ENCODE measurements at places on chromosomes 11 and 22.
A peak's percentile ranks its signal among the peaks of the same experiment; 100 is the strongest.

- DNase-seq: no peak
These were observed 299.3 kb downstream of the NXPE2 start for GRCh38 chr11:114977651-114978050.

GRCh38 chr11:44592125-44592940 lies 26.9 kb downstream of the CD82 start:
- peak; percentile 54 for DNase-seq

DNA sequence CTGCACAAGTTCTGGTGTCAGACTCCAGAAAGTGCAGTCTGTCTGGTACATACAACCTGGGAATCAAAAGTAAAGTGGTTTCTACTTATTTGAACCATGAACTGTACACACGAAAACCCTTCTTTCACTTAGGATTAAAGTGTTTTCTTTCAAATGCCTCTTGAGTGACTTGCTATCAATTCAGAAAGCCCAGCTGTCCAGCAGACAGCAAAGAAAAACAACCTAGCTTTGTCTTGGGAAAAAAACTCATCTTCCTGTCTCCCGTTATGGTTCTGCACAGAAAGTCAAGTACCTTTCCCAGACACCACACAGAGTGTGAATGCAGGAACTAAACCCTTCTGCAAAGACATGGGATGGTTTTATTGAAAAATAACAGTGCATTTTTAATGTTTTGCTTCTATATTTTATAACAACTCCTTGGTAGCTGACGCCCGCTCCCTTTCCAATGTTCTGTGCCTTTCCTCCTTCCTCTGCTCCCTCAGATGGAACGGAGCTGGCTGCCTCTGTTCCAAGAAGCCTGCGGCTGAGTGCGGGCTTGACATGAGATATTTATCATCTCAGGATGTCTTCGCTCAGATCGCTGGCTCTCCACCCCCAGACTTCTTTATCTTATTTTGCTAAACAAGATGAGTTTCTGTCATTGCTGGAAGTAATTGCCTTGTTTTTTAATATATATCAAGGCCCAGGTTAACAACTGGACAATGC lies 322.3 kb upstream of the B3GAT1 start:
- DNase-seq: no peak

DNA sequence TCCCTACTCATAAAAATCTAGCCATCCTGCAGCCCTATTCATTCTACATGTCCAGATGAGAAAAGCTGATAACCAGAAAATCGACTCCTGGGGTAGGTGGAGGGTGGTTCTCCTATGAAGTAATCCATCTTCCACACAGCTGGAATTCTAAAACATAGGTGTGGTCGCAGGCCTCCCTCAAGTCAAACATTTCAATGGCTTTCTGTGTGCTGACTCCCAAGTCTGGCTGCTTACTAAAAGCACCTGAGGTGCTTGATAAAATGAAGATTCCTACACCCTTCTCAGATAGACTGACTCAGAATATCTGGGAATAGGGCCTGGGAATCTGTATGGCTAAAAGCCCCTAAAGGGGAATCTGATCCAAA lies 26.1 kb downstream of the IRAG1 start:
- DNase-seq: peak; percentile 58

GRCh38 chr11:130814440-130815096 lies 101.7 kb downstream of the SNX19 start:
- DNase-seq: no peak

GRCh38 chr11:131658952-131659351 lies 288.5 kb downstream of the NTM start:
- no peak for DNase-seq

- no peak for DNase-seq
These were observed 90.5 kb downstream of the GALNT18 start for GRCh38 chr11:11531131-11531908.

DNA sequence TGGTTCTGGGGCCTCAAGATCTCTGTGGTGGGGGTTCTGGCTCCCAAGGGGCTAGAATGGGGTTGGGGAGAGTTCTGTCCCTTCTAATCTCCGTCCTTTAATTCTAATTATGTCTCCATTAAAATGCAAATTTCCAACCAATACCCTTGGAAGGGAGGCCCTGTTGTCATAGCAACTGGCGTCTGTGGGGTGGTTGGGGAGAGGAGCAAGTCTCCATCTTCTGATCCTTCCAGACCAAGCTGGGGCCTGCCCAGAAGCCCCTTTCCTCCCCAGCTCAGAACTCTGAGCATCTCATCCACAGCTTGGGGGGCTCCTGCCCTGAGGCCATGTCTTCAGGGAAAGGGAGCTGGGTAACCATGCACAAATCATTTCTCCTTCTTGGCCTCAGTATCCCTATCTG lies 5.4 kb upstream of the RPS19BP1 start:
- no peak for DNase-seq

- DNase-seq: peak; percentile 87
These were observed 12.6 kb upstream of the UPB1 start for GRCh38 chr22:24482575-24482974.
